Activated T-helper 1 cell treated with anti-CD3 and anti-CD28 coated beads, Interleukin-2, amount 50 U/mL, for 16 hours (primary cell): ENCODE measurements at places on chromosomes 2 and 18.

GRCh38 chr18:48803951-48804855 is 146.6 kb downstream of the SMAD7 start:
- no peak for DNase-seq

GRCh38 chr2:43178055-43178598 is 48.3 kb downstream of the ZFP36L2 start:
- DNase-seq = no peak

DNA sequence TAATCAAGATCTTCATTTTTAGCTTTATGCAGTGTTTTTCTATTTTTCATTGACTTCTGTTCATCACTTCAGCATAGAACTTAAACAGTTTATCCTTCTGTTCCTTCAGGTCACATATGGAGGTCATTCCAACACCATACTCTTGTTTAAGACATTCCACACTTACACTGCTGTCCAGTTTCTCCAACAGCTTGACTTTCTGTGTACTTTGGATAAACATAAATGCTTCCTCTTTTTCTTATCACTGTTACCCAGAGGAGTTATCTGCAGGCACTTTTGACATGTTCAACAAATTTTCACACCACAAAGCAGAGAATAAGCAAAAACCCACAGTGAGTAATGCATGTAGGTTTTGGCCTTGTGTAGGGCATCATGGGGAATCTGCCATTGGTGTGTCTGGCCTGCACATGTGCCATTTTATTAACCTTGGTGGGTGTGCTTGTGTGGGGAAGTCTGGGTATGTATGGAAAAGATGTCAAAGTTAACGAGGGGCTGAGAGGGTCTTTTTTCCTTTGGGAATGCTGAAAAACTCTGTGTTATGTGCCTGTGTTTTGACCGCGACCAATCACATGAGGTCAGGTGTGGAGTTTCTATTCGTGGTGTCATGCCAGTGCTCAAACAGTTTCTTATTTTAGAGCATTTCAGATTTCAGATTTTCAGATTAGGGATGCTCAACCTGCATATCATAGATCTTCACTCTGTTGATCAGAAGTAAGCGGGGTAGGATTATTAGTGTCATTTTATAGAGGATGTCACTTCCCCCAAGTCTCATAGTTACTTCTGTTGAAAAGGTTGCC is 53.9 kb upstream of the ACVR1 start:
- no peak for DNase-seq

DNA sequence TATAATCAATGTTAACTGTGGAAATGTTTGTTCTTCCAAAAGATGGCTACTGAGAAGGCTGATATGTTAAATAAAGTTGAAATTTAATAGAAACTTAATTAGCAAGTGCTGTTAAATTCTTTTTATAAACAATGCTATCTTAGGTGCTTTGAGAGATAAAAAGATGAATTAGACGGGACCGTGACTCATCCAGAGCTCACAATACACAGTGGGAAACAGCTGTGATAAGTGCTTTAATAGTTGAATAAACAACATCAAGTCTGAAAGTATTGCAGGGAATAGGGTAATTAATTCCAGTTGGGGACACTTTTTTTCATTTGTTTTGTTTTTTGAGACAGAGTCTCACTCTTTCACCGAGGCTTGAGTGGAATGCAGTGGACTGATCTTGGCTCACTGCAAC is 85.5 kb upstream of the DTNA start:
- DNase-seq = no peak

GRCh38 chr2:53939656-53940055 is 31.1 kb downstream of the PSME4 start:
- no peak for DNase-seq
